ENCODE measurements at places on chromosomes 6 and 20.

GRCh38 chr6:77298283-77298682 lies 165.0 kb downstream of the HTR1B start:
- no peak for DNase-seq

DNA sequence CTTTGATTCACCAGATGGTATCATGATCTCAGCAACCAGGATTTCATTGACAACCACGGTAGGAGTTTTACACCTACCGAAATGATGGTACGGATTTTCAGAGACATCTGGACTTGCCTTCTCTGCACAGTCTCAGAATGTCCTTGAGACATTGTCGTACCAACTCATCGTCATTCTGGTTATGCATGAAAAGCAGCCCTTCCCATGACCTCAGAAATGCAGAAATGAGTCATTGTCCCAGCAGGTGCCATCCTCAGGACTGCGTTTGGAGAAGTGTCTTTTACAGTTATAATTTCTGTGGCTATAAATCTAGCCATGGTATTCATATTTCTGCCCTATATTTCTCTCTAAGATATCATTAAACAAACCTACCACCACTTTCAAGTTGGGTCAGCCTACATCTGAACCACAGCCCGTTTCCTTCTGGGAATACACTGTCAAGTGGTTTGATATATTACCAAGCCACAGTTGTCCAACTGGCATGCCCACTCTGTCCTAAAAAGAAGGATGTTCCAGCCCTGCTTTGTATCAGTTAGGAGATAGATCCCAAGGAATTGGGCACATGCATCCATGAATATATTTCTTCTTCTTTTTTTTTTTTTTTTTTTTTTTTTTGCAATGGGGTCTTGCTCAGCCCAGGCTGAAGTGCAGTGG lies 7.5 kb upstream of the BFSP1 start:
- DNase-seq: no peak

GRCh38 chr6:106142876-106143431 lies 56.8 kb downstream of the PRDM1 start:
- no peak for DNase-seq

DNA sequence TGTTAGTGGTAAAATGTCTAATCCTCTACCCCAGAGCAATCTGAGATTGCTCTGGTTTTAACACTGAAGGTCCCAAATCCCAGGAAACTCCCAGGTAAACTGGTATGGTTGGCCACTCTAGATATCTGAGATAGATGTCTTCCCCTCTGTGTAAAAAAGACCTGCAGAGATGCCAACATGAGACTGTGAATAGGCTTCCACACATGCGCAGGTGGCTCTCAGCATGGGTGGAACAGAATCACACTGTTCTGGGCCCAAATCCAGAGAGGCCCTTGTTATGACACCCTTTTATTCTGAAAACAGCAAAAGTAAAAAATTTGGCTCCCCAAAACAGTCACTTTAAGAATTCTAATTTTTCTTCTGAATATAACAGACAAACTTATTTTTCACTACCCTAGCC lies 88.7 kb upstream of the BMP5 start:
- DNase-seq: no peak

DNA sequence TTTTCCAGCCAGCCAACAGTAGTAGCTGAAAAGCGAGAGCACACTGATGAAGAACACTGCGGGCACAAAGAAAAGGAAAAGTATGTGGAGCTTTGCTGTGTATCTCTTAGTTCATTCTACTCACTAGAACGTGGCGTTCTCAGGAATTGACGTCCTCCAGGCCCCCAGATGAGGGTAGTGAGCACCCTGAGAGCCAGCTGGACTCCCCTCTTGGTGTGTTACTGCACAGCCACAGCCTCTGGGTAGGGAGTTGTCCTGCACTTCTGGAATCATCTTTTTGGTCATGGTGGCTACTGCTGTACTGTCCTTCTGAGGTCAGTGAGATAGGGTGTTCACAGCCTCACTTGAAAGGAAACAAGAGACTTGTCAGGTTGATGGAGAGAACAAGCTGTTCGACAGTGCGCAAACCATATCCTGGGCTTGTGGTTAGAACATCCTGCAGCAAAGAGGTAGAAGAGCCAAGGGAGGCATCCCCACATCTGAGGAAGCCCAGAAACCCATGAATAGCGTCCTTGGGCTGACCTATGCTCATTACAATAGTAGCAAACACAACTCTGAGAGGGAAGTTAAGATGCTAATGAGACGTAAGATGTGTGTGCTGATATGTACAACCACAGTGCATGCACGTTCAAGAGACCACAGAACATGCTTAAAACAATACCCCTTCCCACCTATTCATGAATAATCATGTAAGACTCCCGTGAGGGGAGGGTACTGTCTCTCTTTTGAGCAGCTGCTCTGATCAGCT lies 14.6 kb upstream of the HLA-F start:
- no peak for DNase-seq
